ENCODE measurements at places on chromosomes 11 and 22.

GRCh38 chr11:19567996-19568395 lies 144.6 kb upstream of the NAV2 start:
- no peak for DNase-seq

GRCh38 chr22:41062146-41062545 lies 30.2 kb upstream of the EP300 start:
- DNase-seq, result no peak

GRCh38 chr11:115502636-115503082 lies 1.6 kb downstream of the CADM1 start:
- DNase-seq, result no peak

DNA sequence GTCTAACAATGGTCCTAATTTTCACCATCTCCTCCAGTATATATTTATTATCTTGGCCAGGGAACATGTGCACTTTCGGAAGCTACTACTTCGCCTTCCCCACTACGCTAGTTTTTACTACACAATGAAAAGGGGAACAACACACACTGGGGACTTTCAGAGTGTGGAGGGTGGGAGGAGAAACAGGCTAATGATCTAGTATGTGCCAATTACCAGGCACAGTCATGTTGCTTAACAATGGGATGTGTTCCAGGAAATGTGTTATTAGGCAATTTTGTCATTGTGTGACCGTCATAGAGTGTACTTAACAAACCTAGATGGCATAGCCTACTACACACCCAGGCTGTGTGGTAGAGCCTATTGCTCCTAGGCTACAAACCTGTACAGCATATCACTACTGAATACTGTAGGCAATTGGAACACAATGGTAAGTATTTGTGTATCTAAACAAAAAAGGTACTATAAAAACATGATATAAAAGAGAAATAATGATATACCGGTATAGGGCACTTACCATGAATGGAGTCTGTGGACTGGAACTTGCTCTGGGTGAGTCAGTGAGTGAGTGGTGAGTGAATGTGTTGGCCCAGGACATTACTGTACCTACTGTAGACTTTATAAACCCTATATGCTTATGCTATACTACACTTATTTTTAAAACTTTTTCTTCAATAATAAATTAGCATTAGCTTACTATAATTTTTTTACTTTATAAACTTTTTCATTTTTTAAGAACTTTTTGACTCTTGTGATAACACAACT lies 20.1 kb upstream of the CUL5 start:
- DNase-seq, result peak; percentile 76

DNA sequence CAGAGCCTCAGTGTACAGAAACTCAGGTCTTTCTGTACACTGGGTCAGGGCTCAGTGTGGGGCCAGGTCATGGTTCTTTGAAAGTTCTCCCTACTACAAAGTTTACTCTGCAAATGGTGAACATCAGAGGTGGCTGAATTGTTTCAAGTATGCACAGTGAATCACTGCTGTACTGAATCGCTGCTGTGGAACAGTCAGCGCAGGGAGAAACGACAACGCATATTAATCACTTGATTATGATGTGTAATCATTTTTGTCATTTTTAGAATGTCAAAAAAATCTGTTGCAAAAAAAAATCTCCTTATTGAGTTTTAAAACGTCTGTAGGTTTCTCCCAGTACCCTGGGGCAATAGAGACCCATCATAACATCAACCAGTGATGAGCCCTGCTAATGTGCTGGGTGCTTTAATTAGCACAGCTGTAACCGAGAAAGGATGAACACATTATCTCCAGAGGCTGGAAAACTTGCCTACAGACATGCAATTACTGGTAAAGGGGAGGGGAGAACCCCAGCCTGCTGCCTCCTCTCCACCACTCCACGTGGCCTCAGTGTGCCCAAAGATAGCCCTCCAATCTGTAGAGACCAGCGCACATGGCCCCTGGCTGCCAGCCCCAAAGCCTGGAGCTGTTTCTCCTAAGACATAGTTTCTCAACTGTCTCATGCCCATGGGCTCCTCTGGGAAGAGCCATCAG lies 12.8 kb downstream of the ARRB1 start:
- no peak for DNase-seq

DNA sequence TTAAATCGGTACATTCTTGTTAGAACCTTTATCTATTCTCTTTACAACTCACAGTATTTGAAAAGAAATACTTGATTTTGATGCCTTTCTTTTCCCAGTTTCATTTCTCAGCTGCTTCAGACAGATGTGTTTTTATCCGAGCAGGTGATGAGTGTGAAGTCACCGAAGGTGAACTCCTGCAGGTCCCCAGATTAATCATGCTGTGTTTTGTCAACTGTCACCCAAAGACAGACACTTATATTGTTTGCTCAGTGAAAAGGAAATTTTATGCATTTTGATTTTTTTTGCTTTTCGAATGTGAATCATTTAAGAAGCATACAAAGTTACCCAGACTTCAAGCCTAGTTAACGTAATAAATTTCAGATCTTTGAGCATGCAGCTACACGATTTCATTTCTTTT lies 7.8 kb upstream of the TMPRSS13 start:
- no peak for DNase-seq

DNA sequence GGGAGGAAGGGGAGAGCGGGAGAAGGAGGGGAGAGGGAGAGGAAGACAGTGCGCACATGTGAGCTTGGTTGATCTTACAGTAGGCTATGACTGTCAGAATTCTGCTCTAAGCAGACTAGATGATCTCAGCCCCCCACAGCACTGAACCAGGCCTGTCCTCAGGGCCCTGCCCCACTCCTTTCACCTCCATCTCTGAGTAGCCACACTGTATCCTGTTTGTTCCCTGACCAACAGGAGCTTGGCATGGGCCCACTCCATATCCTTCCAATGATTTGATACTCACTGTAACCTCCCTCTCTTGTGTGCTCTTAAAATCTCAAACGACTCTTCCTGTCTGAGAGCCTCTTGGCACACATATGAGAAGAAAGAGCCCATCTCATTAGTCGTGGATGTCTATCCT lies 86.1 kb upstream of the PARVA start:
- peak; percentile 18 for DNase-seq

DNA sequence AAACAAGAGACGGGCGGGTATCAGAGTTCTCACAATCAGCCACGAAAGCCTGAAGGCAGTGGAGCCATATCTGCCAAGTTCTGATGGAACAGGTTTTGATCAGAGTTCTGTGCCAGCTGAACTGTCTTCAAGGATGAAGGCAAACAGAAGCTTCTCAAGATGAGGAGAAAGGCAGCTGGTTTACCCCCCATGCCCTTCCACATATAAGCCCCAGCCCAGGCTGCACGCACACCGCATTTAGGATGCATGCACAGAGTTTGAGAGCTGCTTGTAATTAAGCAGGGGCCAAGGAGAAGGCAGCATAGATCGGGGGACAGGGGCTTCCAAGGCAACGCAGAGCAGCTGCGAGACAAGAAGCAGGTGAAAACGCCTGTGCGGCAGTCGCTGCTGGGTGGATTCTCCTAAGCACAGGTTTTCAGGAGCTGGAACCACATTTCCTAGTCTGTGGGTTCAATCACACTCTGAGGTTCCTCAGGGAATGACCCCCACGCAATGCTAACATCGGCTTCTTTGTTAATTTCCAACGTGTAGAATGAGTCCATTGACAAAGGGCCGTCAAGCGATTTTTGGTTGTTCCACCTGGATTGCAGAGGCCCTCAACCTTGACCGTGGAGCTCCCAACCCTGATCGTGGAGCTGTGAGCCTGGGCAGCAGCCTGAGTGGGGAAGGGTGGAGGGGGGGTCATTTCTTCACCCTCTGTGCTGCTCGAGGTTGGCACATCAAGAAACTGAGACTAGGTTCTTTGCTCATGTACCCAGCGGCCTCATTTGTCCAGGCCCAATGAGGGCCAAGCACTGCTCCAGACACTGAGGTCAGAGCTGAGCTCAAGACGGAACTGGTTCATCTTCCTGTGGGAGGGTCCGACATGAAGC lies 81.7 kb upstream of the SHISAL1 start:
- DNase-seq, result no peak

- DNase-seq, result no peak
These were observed 54.6 kb upstream of the TOP3B start for GRCh38 chr22:22037229-22037628.
